ENCODE measurements at places on chromosomes 3 and 15.

- no peak for DNase-seq
Observed at GRCh38 chr15:99265541-99266070, 14.3 kb downstream of the LRRC28 start.

DNA sequence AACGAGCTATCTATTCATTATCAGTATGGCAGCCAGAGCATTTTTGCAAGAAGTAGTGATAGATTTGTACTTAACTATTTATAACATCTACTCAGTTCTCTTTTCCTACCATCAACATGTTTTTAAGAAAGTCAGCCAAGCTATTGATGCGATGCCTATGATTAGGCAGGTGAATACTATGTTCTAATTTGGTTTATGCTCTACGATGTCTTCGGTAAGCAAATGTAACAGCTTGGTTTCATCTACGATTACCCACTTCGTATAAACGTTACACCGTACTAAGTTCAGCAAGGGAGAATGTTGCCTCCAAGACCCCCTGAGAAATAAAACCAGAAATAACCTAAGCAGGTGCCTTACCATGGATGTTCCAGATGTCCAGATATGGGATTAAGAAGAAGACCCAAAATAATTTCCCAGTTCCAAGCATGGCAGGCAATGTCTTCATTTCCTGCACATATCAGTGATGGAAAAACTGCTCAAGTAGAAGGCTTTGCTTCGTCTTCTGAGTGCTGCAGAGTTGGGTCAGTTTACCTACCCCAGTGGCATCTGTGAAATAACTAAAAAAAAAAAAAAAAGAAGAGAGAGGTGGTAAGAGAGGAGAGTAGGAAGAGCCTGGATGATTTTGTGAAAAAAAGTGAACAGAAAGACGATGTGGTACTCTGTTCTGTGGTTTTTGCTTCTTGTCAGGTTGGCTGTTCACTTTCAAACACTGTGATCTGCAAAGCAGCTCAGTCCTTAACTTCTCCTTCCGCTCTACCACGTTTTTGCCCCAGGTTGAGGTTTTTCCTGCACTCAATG is at the start of gene BTLA:
TSS of gene BTLA (minus strand) at position 559 of the 798 bp plus-strand sequence. CDS start at position 445, 114 bp downstream.
- DNase-seq = no peak

GRCh38 chr3:116260491-116260890 is 184.8 kb downstream of the LSAMP start:
- DNase-seq = no peak

- DNase-seq = no peak
Observed at GRCh38 chr3:185254799-185255198, 950 bp upstream of the EHHADH start.

- peak; percentile 86 for DNase-seq
Observed at GRCh38 chr3:133949438-133949837, 53.8 kb upstream of the RAB6B start.

DNA sequence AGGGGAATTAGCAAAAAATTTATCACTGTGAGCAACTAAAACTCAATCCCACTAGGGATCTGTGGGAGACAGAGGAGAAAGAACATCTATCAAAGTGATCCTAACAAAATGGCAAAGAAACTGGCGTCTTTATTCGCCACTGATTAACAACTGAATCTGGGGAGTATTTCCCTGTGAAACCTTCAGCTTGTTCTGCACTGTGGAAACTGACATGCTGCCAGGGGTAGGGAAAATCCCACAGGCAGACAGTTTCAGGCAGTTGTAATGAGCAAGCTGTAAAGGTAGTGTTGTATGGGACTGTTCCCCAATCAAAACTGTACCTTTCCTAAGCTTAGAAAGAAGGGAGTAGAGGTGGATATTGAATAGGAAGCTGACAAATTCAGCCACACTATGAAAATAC is 611.7 kb downstream of the VGLL3 start:
- DNase-seq = no peak
